ENCODE measurements at places on chromosomes 3 and 15.

GRCh38 chr3:57982561-57983243, 25.5 kb upstream of the FLNB start:
- no peak for DNase-seq

- no peak for DNase-seq
These were observed 301.0 kb upstream of the LYSMD4 start for GRCh38 chr15:100034191-100034590.

- no peak for DNase-seq
These were observed 58.9 kb upstream of the LINGO1 start for GRCh38 chr15:77691607-77692006.

- no peak for DNase-seq
These were observed 333.8 kb downstream of the ZNF621 start for GRCh38 chr3:40858364-40859115.

- no peak for DNase-seq
These were observed 1305.8 kb downstream of the OTOL1 start for GRCh38 chr3:162802228-162802965.

GRCh38 chr3:141489203-141489602, 2.4 kb downstream of the RASA2 start:
- no peak for DNase-seq

- no peak for DNase-seq
These were observed 78.7 kb upstream of the PROK2 start for GRCh38 chr3:71863563-71864190.

DNA sequence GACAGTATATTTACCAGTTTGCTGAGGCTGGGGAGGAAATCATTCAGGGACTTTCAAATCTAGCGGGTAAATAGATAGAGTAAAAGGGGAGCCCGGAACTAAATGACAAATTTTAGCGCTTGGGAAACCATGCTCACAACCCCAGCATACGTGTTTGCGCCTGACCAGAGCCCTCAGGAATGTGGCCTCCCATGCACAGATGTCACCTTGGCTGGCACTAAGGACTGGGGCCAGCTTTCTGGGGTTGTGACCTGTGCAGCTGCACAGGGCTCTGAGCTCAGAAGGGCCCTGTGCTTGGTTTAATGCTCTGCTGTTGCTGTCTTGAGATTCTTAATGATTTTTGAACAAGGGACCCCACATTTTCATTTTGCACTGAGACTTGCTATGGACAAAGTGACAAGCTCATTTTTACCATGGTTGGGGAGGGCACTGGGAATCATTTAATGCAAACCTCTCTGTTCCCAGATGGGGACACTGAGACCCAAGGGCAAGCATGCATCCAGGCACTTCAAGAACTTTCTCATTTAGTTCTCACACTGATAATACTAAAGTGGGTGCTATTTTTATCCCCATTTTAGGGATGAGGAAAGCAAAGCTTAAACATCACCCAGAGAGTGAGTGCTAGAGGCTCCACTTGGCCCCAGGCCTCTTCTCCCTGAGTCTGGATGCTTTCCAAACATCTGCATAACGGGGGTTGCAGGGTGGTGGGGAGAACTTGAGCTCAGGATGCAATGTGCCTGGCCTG, 44.1 kb upstream of the FAM107A start:
- DNase-seq: no peak

DNA sequence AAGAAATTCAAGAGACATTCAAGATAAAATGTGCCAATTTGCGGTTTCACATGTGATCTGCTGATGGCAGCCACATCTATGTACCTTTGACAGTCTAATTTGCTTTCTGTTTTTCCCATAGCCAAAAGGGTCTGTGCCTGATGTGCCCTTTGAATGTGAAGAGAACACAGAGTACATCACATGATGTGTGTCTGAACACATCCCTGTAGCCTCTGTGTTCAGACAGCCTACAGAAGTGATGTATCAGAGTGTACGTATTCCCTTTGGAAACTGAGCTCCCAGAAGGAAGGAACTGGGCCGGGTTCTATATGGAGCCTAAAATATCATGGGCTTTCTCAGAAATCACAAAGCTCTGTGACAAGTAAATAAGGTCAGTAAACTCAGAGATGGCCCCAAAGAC, 52.4 kb downstream of the BOC start:
- no peak for DNase-seq

DNA sequence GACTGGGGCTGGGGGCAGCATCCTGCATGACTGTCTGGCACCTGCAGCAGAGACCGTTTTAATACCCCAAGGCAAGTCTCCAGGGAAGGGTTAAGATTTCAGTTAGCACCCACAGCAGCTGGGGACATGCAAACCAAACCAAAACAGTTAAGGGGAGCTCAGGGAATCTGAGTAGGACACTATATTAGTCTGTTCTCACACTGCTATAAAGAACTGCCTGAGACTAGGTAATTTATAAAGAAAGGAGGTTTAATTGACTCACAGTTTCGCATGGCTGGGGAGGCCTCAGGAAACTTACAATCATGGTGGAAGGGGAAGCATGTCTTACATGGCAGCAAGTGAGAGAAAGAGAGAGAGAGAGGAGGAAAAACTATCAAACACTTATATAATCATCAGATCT, 25.3 kb downstream of the GALNT15 start:
- no peak for DNase-seq

- no peak for DNase-seq
These were observed 15.6 kb downstream of the SENP5 start for GRCh38 chr3:196883361-196883760.

- DNase-seq: no peak
These were observed 10.2 kb downstream of the PPARG start for GRCh38 chr3:12299026-12299425.

DNA sequence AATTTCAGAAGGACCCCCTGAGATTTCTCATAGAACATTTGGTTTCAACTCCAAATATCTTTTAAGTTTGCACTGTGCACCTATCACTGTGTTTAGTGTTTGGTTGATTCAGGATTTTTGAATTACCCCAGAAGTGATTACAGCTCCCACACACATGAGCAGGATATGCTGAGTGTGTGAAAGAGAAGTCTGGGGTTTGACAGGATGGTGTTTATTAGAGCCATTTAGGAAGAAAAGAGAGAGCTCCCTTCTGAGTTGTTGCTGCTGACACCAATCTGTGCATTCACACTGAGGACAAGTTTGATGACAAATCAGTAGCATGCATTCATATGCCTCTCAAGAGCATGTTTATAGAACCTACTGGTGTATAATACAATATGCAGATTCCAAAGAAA, 118.1 kb downstream of the RPL22L1 start:
- DNase-seq: no peak

- DNase-seq: no peak
These were observed 36.5 kb downstream of the SERP1 start for GRCh38 chr3:150509780-150510179.

DNA sequence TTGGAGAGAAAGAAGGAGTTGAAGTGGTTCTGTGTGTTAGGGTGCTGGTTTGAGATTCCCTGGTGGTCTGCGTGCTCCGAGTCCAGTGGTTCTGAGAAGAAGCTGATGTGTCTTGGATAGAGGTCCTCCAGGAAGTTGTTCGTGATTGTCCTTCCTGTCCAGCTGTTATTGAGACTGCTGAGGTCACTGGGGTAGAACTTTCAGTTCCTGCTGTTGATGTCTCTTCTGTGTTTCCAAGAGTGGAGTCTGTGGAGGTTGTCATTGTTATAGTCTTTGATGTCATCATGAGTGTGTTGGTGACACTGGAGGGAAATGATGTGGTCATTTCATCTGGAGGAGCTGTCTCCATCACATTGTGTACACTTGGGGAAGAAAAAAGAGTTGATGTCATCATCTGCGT, 20.8 kb downstream of the MUC4 start:
- no peak for DNase-seq

GRCh38 chr3:196599734-196600128, 31.3 kb downstream of the FBXO45 start:
- DNase-seq: no peak

DNA sequence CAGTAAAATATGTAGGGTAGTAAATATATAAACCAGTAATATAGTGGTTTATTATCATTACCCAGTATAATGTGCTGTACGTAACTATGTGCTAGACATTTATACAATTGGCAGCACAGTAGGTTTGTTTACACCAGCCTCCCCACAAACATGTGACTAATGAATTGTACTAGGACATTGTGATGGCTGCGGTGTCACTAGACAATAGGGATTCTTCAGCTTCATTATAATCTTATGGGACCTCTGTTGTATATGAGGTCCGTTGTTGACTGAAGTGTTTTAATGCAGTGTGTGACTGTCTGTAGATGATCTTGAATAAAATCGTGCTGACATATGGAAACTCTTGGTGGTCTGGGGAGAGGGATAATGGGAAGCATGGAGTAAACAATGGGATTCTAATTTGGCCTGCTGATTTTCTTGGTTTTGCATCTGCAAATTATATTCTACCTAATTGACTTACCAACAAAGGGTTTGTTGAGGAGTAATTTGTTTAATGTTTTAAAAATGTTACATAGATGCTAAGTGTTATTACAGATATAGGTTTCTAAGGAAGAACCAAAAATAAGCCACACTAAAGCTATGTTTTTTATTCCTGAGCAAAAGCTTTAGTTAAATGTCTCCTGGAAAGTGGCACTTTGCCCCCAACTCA, 496.5 kb upstream of the TBL1XR1 start:
- DNase-seq: no peak

DNA sequence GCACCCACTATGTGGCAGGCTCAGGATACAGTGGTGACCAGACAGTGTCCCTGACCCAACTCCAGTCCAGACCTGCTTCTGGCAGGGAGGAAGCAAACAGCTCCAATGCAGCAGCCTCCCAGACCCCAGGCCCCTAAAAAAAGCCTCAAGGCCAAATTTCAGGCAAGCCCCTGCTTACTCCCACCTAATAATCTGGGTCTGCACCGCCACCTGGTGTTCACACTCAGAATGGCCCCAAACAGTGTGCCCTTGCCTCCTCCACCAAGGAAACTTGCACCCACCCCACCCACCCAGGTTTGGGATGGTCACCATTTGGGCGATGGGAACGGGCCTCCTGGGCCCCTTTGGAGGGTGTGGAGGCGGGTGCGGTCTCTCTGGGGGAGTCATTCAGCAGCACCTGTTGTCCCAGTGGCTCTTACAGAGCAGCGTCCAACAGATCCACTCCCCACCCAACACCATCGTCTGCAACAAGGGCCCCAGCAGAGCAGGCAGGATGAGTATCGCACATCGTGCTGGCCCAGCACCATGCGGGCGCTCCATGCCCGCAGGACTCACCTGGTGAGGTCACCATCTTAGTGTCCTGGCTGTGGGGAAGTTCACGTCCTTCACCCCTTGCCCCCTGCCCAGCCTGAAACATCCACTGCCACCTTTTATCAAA, 17.3 kb downstream of the C3orf18 start:
- peak; percentile 85 for DNase-seq

DNA sequence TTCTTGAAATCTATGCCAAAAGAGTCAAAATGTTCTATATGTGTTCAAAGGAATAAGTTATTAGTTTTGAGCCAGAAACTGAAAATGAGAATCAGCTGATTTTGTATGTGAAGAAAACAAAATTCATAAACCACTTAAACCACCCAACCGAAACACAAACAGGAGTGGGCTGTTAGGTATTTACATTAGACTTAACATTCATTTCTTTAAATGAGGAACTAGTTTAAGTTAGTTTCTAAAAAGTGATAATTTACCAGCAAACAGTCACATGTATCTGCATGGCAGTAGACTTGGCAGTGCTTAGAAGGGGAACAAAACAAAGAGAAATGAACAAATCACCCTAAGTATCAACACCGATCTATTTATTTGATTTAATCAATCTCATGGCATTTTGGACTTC, 128.0 kb downstream of the GMNC start:
- no peak for DNase-seq

- DNase-seq: no peak
These were observed 531.3 kb downstream of the GRM7 start for GRCh38 chr3:7392206-7392605.

DNA sequence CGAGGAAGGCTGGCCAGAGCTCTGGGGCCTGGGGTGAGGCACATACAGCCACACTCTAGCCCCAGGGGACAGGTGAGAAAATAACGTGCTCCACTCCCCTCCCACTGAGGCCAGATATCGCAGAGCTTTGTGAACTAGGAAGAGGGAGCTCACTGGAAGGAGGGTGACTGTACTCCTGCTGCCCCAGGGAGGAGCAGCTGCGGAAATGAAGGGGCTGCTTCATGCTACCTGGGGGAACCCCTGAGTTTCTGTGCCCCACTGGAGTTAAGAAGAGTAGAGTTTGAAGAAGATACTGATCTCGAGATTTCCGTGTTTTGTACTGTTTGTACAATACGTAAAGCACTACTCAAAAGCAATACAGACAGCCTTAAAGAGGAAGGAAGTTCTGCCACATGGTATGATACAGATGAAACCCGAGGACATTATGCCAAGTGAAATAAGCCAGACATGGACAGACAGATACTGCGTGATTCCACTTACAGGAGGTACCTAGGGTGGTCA, 44.6 kb downstream of the CMTM6 start:
- no peak for DNase-seq

- DNase-seq: no peak
These were observed 33.6 kb downstream of the RPL39L start for GRCh38 chr3:187105700-187106099.

DNA sequence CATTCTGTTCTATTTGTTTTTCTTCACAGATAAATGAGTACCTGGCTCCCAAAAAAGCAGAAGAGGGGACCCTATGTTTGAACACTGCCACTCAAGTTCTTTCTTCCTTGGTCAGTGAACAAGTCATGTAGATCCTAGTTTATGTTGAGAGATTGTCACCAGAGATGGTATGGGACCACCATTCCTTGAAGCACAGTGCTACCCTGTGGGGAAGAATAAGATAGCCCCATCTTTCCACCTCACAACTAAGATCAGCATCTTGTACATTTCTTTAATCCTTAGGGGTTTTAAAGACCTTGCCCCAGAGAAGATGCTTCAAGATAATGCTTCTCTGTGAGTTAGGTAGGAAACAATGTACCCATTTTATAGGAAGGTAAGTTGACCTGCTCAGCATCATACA, 233.5 kb upstream of the WNT5A start:
- DNase-seq: no peak

- no peak for DNase-seq
These were observed 74.2 kb downstream of the NMD3 start for GRCh38 chr3:161295325-161295724.

DNA sequence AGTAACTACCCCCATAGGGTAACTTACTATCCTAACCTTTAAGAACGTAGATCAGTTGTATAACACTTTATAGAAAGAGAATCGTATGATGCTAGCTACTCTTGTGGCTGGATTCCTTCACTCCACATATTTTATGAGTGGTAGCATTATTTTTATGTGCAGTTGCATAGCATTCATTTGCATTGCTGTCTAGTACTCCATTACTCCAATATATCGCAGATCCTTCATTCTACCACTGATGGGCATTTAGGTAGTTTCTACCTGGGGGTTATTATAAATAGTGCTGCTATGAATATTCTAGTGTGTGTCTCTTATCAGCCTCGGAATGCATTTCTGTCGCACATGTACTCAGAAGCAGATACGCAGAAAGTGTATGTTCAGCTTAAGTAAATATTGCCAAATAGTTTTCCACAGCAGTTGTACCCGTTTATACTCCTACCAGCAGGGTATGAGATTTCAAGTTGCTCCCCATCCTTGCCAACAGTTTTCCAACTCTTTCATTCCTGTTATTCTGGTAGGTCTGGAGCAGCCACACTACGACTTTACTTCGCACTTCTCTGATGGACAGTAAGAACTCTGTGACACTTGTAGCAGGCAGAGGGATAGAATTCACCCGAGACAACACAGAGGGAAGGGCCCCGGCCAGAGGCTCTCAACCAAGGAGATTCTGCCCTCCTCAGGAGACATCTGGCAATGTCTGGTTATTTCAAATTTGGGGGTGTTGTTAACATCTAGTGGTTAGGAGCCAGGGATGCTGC, 9.8 kb upstream of the VGLL4 start:
- no peak for DNase-seq

- DNase-seq: no peak
These were observed 285.4 kb downstream of the ROBO2 start for GRCh38 chr3:77325280-77325679.
